ENCODE measurements at places on chromosomes 1 and 21.

DNA sequence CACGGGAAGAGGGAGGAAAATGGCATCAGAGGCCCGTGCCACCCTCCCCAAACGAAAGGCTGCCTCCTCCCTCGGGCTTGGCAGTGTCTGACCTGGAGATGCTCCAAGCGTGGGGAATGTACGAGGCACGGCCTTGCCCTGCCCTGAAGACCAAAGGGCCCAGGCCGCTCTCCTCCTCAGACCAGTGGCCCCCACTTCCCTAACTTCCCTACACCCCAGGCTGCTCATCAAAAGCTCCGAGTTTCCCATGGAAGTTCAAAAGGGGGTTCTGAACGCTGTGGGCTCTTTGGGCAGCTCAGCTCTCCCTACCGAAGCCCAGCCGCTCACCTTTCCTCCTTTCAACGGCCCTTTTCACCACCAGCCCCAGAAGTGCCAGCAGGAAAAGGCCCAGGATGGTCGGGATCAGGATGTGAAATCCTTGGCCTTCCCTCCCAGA is 11.8 kb downstream of the FCMR start:
- peaks cover 5% of the 10 kb centered on the region for H3K4me1 ChIP-seq
- no peak overlapping the region for H3K27ac ChIP-seq
- H3K4me3 ChIP-seq, result peak overlapping the region; percentile 47
- no peaks in the 10 kb centered on the region for H3K36me3 ChIP-seq

- H3K27me3 ChIP-seq, result peaks cover 62% of the 10 kb centered on the region
- no peak overlapping the region for H3K27ac ChIP-seq
- no peaks in the 10 kb centered on the region for H3K4me1 ChIP-seq
These were observed 46.7 kb downstream of the OLIG1 start for GRCh38 chr21:33116676-33117075.

DNA sequence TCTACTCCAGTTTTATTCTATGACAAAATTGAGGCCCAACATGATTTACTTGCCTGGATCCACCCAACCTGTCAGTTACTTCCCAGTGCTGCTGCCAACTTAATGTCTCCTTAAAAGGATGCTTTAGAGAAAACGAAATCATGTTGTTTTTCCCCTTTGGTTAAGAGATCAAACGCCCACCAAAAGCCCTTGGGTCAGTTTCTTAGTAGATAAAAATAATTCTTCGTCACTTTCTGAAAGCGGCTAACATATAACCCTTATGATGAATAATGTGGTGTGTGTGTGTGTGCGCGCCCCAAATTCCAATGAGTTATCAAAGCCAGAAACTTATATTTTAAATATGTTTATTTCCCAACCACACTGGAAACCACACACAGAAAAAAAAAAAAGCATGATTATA is 52.7 kb upstream of the LGALS8 start:
- no peak overlapping the region for H3K4me3 ChIP-seq
- no peak for DNase-seq
- peaks cover 4% of the 10 kb centered on the region for H3K27me3 ChIP-seq
- no peak overlapping the region for H3K27ac ChIP-seq
- H3K4me1 ChIP-seq, result no peaks in the 10 kb centered on the region

DNA sequence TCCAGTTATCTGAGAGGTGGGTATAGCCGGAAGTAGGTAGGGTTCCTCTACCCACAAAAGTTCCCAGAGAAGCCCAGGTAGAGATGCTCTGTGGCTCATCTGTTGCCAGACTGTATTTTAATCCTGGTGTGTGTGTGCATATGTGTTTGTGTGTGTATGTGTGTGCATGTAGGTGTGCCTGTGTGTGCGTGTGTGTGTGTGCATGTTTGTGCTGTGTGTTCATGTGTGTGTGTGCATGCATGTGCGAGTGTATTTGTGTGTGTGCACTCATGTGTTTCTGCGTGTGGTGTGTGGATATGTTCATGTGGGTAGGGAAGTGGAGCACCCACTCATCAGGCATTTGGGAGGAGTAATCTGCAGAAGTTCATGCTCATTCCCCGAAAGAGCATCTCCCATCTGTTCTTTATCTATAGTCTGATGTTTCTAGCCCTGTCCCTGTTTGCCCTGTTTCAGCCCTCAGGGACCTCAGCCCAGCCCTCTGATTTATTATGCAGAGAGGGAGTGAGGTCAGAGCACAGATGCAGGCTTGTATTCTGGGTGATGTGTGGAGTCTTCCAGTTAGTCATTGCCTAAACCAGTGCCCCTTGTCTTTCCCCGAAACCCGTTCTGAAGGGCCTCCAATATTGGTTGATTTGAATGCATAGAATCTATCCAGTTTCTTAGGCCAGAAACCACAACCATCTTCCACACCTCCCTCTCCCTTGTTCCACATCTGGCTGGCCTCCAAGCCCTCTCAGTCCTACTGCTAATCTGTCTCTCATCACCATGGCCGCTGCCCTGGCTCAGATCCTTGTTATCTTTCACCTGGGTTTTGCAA is 69.1 kb downstream of the DISC1 start:
- peaks cover 14% of the 10 kb centered on the region for H3K4me1 ChIP-seq
- H3K27ac ChIP-seq, result no peak overlapping the region
- no peak for DNase-seq
- no peak overlapping the region for H3K4me3 ChIP-seq

- peaks cover 12% of the 10 kb centered on the region for H3K36me3 ChIP-seq
- no peak for DNase-seq
- H3K27me3 ChIP-seq, result no peaks in the 10 kb centered on the region
These were observed 19.4 kb downstream of the PRPF38A start for GRCh38 chr1:52423771-52424170.

GRCh38 chr1:9643351-9644256 is 7.9 kb upstream of the PIK3CD start:
- no peak for DNase-seq
- H3K27ac ChIP-seq, result no peak overlapping the region
- no peak overlapping the region for H3K4me3 ChIP-seq
- peaks cover 2% of the 10 kb centered on the region for H3K4me1 ChIP-seq
- peaks cover 17% of the 10 kb centered on the region for H3K27me3 ChIP-seq

DNA sequence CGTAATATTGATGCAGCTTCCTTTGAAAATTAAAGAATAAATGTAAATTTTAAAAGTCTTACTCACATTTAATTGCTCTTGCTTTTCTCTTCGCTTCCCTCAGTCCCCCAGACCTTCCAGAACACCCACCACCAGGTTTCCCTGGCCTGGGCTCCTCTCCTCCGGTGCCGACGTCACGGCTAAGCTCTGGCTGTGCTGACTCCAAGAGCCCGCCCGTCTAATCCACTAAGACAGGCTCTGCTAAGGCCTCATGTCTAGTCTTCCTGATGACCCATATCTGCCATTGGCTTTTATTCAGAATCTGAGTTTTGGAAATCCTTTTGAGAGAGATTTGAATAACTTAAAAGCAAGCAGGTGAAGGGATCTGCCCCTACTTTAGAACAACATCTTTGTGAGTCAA is 53.9 kb upstream of the NADK start:
- no peak overlapping the region for H3K27ac ChIP-seq
- no peak overlapping the region for H3K4me3 ChIP-seq
- DNase-seq, result no peak
- peaks cover 4% of the 10 kb centered on the region for H3K4me1 ChIP-seq

- peaks cover 2% of the 10 kb centered on the region for H3K36me3 ChIP-seq
- DNase-seq, result peak; percentile 56
- no peak overlapping the region for H3K4me3 ChIP-seq
- H3K4me1 ChIP-seq, result peaks cover 10% of the 10 kb centered on the region
These were observed 36.2 kb upstream of the UBE2U start for GRCh38 chr1:64167176-64167575.
